RKO (cell line): ENCODE measurements at places on chromosomes 5 and 9.

- DNase-seq = peak; percentile 87
Observed at GRCh38 chr9:83707518-83707767, 315 bp downstream of the UBQLN1 start.

- DNase-seq = no peak
Observed at GRCh38 chr9:69081261-69081660, 45.7 kb downstream of the FXN start.

DNA sequence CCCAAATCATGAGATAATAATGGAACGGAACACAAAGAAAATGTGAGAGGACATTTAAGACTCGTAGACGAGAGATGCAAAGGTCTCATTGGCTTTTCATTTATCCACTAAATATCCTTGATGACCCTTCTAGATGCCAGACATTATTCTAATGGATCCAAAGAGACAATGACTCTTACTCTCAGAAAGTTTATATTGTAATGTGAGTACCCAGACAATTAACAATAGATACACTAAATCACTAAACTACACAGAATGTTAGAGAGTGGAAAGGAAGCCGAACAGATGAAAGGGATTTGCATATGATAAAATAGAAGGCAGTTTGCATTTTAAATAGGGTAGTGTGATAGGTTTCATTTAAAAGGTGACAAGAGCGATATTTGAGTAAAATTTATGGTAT is 973.3 kb downstream of the TAF11L14 start:
- DNase-seq = no peak

DNA sequence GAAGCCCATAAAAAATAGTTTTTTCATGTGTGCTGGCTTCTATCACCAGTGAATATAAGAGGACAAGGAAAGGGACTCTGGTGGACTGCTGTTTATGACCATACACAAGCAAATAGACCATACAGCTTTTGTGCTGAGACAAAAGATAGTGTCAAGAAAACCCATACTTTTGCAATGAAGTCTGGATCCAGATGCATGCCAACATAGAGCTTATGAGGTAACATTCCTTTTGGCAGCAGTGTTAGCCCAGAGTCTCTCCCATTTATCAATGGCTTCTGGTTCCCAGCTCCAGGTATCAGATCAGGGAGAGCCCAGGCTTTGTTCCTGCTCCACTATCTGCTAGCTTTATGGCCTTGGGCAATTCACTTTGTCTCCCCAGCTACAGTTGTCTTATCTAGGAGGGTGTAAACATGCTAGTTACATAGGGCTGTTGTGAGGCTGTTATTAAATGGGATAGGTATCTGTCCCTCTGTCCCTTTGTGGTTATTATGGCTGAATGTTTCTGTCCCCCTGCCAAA is 55.6 kb downstream of the CCDC192 start:
- DNase-seq = no peak

GRCh38 chr5:80369521-80369920 is 38.3 kb upstream of the ZFYVE16 start:
- DNase-seq = no peak

DNA sequence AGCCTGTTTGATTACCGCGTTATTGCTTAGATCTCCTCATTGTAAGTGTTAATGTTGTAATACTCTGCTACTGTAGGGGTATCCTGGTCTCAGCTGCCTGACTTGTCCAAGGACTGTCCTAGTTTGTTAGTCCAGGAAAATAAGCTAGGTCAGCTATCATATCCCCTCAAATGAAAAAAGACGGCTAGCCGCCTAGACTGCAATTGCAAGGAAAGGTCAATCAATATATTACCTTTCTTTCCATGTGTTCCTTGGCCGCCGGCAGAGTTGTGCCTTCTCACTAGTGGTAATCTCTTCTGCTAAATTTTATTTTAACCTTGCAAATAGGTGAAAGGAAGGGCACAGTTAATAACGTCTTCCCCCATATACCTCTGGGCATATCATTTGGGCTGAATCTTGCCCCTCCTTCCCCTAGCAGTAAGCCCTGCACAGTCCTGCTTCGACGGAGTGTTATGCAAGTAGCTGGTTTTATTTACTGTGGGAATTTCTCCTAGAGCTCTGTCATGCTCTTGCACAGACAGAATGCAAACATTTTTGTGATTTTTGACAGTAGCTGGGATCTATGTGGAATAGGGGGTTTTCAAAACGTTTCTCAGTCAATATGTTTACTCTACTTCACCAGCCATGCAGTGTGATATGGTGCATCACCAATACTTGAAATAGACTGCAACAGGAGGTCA is 288.5 kb downstream of the MAST4 start:
- DNase-seq = no peak

DNA sequence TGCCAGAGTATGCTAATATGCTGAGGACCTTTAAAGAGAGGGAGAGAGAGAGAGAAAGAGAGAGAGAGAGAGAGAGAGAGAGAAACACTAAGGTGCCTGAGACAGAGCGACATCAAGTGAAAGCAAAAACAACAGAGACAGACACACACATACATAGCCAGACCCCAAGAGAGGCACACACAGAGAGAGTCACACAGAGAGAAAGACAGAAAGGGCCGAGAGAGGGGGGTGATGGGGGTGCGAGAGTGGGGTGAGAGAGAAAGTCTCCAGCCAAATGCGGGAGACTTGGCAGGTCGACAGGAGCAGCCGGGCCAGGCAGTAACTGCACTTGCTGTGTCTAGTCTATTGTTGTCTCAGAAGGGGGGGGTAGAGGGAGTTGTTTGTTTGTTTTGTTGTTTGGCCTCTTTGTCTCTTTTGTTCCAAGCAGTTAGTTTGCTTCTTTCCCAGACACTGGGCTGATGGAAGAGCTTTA is 30.1 kb upstream of the NFIB start:
- no peak for DNase-seq

DNA sequence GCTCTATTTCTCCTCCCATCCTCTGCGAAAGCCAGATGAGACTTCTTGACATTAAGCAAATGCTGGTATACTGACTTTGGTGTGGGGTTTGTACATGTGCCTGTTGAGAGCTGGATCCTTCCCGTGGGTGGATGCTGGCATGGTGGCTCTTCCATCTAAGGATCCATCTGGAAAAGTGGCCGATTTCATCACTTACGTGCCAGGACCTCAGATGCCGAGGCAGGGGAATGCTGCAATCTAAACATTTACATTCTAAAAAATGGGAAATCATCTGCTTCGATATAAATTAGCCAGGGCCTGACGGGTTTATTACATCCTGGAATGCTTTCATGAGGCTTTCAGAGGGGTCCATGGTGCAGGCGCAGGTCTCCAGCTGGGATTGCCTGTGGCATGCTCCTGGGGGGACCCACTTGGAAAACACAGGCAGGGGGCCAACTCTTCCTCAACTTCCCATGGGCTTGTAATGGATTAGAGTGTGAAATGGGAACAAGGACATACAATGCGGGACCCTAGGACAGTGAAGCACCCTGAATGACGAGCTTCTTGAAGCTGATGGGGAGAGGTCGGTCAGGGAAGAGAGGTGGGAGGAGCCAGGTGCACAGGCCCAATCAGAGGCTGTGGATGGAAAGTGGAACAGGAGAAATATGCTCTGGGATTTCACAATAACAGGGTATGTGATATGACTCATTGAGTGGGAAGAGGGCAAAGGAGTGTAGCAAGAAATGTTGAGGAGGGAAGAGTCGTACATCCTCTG is 105.5 kb upstream of the PITX1 start:
- DNase-seq = peak; percentile 34

- no peak for DNase-seq
Observed at GRCh38 chr9:121708768-121709488, 57.5 kb downstream of the DAB2IP start.

DNA sequence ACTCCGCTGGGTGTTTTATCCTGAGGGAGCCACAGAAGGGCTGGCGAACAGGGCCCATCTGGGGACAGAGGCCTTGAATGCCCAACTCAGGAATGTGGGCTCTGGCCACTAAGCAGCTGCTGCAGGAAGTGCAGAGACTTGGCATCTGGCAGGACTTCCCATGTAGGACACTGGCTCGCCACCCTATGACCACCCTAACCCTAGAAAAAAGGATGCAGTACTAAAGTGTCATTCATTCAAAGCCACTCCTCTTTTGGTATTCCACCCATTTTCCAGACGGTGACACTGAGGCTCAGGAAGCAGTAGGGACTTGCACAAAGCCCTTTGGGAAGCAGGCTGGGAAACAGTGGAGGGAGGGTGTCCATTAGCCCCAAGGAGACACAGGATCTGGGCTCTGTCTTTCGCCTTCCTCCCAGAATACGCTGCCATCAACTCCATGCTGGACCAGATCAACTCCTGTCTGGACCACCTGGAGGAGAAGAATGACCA is 3.0 kb downstream of the BBLN start:
- no peak for DNase-seq

- no peak for DNase-seq
Observed at GRCh38 chr5:36590513-36591286, 15.7 kb upstream of the SLC1A3 start.

- peak; percentile 70 for DNase-seq
Observed at GRCh38 chr9:123339666-123340510, 16.1 kb upstream of the CRB2 start.

GRCh38 chr5:72814104-72814503 is 2.4 kb upstream of the TNPO1 start:
- no peak for DNase-seq

GRCh38 chr9:124006448-124007361 is 4.9 kb upstream of the LHX2 start:
- DNase-seq = no peak

GRCh38 chr9:12980085-12980851 is 205.4 kb downstream of the LURAP1L start:
- DNase-seq = no peak

DNA sequence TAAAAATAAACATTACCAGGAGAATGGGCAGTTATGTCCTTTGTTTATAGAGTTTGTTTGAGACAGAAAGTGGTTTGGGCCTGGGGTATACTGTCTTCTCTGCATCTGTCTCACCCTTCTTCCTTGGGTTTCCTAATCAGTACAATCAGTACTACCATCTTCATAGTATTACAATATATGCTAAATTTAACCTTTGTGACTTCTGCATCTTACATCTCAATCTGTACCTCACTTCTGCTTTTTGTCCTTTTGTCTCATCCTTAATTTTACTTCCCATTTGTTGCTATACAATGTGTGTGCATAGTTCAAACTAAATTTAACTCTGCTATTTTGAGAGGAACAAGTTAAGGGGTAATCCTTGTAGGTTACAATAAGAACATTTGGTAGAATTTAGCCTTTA is 19.6 kb downstream of the FBXO38 start:
- DNase-seq = no peak

DNA sequence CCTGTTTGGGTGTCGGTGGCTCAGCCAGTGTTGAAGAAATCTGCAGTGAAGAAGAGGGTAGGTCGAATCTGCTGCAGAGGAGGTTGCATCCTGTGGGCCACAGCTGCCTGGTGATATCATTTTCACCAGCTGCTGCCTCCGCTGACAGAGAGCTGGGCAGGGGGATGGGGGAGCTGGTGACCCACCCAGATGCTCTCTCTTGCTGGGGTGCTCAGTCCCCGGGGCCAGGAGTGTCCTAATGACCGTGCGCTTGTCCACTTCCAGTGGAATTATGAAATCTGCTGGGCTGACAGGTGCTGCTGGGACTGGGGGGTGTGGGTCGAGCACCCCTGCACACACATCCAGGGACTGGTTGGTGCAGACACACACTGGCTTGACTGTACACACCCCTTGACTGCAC is 83.2 kb upstream of the IRX4 start:
- no peak for DNase-seq

DNA sequence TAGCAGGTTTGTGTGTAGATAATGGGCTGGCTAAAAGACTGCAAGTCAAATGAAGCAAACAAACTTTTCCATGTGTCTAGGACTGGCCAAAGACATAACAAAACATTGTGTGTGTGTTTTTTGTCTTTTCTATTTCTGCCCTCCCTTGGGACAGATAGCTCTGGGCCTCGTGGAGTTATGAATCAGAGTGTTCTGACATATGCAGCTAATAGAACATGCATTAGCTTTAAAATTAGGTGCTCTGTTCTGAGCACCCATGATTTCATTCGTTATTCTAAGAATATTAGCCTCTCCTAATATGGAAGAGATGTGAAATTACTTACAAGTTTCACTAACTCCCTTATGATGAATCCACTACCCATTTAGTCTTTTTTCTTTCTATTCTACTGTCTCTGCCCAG is 367.3 kb upstream of the PAPPA start:
- DNase-seq = no peak

GRCh38 chr9:37727013-37727412 is 26.6 kb upstream of the TRMT10B start:
- DNase-seq = no peak

GRCh38 chr5:69042915-69043654 is 50.7 kb upstream of the SLC30A5 start:
- DNase-seq = peak; percentile 94

DNA sequence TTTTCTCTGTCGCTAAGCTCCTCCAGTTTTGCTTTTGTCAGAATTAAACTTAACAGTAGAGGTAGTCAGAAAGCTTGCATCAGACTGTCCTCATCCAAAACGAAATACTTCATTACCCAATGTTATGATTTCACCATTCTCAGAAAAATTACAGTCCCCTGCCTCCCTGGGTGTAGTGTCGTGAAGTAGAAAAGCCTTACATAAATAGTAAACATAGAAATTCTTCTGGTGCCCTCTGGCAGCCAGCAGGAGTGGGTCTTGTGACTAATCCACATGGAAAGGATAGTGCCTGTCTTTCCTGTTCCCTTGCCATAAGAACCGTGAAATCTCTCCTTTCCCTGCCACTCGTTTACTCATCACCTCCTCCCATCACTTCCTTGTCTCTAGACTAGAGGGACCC is 230.6 kb downstream of the GNA14 start:
- DNase-seq = no peak

DNA sequence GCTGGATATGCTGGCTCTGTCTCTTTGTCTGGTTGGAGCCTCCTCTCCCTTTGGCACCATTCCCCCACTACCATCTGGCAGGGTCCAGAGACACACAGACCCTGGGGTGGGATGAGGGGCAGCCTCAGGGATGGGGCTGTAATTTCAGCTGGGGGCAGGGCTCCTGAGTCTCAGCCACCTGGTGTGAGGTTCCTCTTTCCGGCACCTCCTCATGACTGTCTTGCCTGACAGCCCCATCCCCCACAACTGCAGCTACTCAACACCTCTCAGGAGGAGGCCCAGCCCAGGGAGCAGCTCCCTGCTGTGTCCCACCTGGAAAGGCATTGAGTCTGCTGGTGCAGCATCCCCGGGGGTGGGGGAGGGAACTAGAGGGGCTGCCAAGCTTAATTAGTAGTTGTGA is 11.7 kb upstream of the RPS14 start:
- no peak for DNase-seq

- no peak for DNase-seq
Observed at GRCh38 chr9:77507212-77507961, 140.7 kb downstream of the GNA14 start.

GRCh38 chr5:143074414-143074996 is 304.3 kb downstream of the ARHGAP26 start:
- DNase-seq = no peak

GRCh38 chr9:110802416-110803035 is 133.9 kb downstream of the MUSK start:
- DNase-seq = no peak

- no peak for DNase-seq
Observed at GRCh38 chr9:127067603-127068220, 54.7 kb downstream of the ANGPTL2 start.
